Fibroblast of skin of back (primary cell): ENCODE measurements at places on chromosomes 7 and 10.

- peak; percentile 40 for DNase-seq
These were observed 16.4 kb upstream of the PDZD8 start for GRCh38 chr10:117391436-117392205.

DNA sequence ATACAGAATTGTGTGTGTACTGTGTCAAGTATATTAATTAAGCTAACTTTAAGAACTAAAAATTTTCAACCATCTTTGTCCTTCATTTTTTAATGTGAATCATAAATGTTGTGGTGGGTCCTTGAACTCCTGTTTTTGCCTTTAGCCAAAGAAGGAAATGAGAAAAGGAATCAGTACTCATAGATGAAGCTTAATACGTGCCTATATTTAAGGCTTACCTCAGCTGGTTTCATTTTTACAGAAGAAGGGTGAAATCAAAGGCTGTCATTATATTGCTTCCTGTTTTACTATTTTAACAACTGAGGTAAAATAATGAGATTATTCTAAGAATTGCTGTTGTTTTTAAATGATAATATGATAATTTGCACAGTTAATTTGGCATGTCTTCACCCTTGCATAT lies 6.3 kb upstream of the SNX13 start:
- no peak for DNase-seq

- DNase-seq: no peak
These were observed 7.6 kb upstream of the TMEM236 start for GRCh38 chr10:17744341-17744861.

DNA sequence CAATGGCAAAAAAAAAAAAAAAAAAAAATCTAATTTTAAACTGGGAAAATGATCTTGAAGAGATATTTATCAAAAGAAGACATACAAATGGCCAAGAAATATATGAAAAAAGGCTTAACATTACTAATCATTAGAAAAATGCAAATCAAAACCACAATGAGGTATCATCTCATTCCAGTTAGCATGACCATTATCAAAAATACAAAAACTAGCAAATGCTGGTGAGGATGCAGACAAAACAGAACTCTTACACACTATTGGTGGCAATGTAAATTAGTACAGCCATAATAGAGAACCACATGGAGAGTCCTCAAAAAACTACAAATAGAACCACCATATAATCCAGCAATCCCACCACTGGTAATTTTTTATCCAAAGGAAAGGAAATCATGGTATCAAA lies 489.6 kb downstream of the TNS3 start:
- DNase-seq: peak; percentile 57
